ENCODE measurements at places on chromosomes 2 and 18. TPM values are rescaled to one million over a fixed set of nuclear protein-coding genes. Genes with fewer than 3 reads are reported as not detected.

TBR1 gene
- total RNA-seq, result 0.15 TPM

CAPN13 gene
- not detected for total RNA-seq

TMEM200C gene
- total RNA-seq, result not detected

- no peak overlapping the region for H3K4me3 ChIP-seq
- DNase-seq, result no peak
- no peaks in the 10 kb centered on the region for H3K27me3 ChIP-seq
- H3K27ac ChIP-seq, result no peak overlapping the region
- H3K36me3 ChIP-seq, result no peaks in the 10 kb centered on the region
Measured at GRCh38 chr2:98824256-98825019, 93.5 kb upstream of the MGAT4A start.

GRCh38 chr18:29841631-29842030, 1200.9 kb downstream of the DSC3 start:
- no peak for DNase-seq
- H3K36me3 ChIP-seq, result no peaks in the 10 kb centered on the region
- H3K4me3 ChIP-seq, result no peak overlapping the region
- H3K27ac ChIP-seq, result no peak overlapping the region
- no peaks in the 10 kb centered on the region for H3K4me1 ChIP-seq

- no peak for DNase-seq
- no peaks in the 10 kb centered on the region for H3K36me3 ChIP-seq
- H3K27ac ChIP-seq, result no peak overlapping the region
- H3K4me1 ChIP-seq, result peaks cover 19% of the 10 kb centered on the region
- H3K27me3 ChIP-seq, result no peaks in the 10 kb centered on the region
- no peak overlapping the region for H3K4me3 ChIP-seq
Measured at GRCh38 chr2:39232141-39232540, 11.6 kb downstream of the CDKL4 start.

DNA sequence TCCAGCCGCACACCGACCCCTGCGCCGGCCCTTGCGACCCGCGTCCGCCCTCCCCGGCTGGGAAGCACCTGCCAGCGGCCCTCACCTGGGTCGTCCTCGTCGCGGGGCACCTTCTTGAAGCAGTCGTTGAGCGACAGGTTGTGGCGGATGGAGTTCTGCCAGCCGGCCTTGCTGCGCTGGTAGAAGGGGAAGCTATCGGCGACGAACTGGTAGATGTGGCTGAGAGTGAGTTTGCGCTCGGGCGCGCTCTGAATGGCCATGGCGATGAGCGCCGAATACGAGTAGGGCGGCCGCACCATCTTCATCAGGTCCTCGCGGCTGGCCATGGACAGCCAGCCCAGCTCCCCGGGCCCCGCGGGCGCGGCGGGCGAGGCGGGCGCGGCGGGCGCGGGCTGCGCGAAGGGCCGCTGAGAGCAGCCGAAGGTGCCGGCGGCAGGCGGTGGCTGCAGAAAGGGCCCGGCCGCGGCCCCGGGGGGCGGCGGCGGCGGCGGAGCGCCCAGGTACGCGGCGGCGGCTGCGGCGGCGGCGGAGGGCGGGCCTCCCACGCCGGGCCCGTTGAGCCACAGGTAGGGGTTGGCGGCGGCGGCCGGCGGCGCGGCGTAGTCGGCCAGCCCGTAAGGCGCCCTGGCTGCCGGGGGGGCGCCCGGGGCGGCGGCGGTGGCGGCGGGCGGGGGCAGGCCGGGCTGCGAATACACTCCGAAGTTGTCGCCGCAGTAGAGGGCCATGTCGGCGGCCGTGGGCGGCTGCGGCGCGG, 505 bp downstream of the FOXI3 start:
- no peaks in the 10 kb centered on the region for H3K4me1 ChIP-seq
- no peaks in the 10 kb centered on the region for H3K27me3 ChIP-seq
- no peaks in the 10 kb centered on the region for H3K36me3 ChIP-seq
- no peak overlapping the region for H3K4me3 ChIP-seq
- no peak for DNase-seq
